ENCODE measurements at places on chromosomes 11 and 22.

GRCh38 chr11:108518581-108518980, 20.4 kb upstream of the POGLUT3 start:
- DNase-seq: no peak

DNA sequence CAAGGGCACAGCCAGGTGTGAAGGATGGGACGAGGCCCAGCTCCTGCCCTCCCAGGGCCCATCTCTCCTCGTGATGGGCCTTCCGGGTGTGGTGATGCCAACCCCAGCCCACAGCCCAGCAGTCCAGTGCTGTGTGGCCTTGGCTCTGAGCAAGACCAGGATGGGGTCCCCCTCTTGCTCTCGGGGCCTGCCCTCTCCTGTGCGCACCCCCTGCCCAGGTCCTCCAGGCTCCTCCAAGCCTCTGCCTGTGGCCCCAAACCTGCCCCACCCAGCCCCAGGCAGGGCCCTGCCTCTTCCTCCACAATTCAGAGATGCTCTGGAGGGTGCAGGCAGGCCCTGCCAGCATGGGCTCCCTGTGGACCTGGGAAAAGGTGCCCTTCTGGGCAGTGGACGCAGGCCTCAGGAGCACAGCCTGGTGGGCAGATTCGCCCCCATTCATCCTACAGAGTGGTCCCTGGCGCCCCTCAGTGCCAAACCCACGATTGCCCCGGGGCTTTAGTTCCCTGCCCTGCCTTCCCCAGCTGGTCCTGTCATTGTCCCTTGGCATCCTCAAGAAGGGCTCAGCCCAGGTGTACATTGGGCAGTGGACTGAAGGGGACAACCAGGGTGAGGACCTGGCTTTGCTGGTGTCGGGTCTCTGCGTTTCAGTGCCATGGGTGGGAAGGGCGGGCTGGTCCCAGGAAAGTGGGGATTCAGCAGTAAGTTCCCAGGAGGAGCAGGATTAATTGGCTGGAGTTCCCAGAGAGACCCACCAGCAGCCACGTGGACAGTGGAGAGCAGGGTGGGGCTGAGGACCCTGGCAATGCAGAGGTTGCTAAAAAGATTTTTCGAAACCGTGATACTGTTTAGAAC, 19.8 kb downstream of the EIF1AD start:
- DNase-seq: no peak

DNA sequence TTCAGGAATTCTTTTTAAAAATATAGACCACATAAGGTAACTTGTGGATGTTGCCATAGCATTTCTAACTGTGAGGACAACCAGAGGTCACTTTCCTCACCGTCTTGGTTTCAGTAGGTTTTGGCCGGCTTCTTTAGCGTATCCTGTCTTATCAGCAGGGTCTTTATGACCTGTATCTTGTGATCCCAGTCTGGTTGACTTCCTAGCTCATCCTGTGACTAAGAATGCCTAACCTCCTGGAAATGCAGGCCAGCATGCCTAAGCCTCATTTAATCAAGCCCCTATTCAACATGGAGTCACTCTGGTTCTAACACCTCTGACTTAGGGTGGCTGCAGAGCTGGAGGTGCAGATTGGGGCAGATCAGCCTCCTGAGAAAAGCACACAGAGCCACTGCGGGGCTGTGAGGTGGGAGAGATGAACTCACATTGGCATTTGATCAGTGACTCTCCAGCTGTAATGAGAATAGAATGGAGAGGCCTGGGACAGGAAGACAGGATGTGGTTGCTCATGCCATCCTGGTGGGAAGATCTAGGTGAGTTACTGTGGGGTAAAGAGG, 41.1 kb upstream of the TOP3B start:
- DNase-seq: no peak

GRCh38 chr11:1538153-1538552, 33.9 kb downstream of the DUSP8 start:
- no peak for DNase-seq

DNA sequence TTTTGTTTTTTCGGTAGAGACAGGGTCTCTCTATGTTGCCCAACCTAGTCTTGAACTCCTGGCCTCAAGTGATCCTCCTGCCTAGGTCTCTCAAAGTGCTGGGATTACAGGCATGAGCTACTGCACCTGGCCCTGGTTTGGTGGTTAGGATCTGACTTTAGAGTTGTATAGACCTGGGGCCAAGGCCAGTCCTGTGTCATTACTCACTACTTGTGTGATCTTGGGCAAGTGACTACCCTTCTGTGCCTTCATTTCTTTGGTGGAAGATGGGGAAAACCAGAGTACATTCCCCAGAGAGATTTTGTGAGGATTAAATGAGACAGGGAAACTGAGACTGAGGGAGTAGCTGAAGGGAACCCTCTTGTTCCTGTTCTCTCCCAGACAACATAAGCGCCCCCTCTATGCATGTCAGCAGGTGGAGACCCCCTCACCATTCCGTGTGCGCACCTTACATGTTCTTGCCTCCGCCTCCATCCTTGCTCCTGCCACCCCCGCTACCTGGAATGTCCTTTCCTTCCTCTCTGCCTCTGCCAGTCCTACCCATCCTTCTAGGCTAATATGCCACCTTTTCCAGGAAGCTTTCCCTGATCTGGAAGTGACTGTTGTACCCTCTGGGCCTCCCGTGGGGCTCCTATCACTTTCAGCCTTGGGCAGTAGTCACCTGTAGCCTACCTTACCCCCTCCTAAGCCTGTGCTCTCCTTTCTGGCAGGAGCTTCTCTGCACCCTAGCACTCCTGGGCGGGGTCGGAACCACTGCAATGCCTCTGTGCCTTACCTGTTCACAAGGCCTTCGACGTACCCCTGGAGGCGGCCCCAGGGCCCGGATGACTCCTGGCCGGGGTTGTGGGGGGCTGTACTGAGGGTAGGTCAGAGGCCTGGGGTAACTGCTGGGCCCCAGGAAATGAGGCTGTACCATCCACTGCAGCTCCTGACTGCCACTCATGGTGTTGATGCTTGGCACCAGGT, 3.9 kb downstream of the FOSL1 start:
- no peak for DNase-seq

GRCh38 chr11:17397311-17398002, 9.0 kb upstream of the KCNJ11 start:
- DNase-seq: no peak

DNA sequence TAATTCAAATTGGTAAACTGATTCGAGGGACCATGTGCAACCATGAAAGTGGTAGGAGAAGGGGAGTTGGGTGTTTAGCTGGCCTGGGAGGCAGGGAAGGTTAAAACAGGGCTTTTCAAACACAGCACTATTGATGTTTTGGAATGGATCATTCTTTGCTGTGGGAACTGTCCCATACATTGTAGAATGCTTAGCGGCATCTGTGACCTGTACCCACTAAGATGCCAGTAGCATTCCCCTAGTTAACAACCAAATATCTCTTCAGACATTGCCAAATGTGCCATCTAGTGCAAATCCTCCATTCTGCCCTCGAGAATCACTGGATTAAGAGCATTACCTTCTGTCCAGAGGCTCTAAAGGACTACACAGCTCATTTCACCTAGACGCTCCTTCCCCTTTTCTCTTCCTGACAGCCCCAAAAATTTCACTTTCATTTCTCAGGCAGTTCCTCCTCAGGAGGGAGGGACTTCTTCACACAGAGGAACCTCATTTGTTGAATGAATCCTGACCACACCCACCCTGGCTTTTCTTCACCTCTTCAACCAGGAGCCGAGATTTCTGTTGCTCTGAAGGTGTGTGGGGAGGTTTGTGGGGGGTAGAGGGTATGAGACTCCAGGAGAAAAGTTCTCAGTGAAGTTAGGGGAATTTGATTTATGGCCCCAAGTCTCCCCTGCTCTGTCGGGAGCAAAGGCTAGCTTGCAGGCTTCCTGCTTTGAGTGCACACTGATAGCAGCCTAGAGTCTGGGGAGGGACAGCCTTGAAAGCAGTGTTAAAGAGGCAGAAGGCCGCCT, at the start of gene TRIM34:
Gene TRIM34 (plus strand): TSS at position 513 of the 791 bp plus-strand sequence. CDS start 7,331 bp downstream, outside the sequence.
- no peak for DNase-seq

GRCh38 chr11:62505059-62505439, 41.6 kb downstream of the AHNAK start:
- DNase-seq: no peak

GRCh38 chr11:72871119-72871518, 56.9 kb downstream of the ATG16L2 start:
- DNase-seq: no peak

DNA sequence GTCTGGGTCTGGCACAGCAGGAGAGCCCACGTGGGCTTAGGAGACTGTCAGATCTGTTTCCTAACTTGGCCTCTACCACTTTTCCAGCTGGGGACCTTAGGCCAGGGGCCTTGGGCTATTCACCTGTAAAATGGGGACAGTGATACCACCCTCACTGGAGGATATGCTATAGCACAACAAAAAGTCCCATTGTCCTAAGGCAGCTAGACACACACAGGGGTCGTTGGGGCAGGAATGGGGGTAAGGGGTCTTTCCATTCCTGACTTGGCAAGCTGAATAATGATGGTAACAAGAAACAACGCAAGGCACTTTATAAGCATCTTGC, 2.6 kb upstream of the SH3BP1 start:
- no peak for DNase-seq

GRCh38 chr11:124415356-124415923, 9.2 kb downstream of the OR8B4 start:
- no peak for DNase-seq

GRCh38 chr11:32358729-32359128, 76.6 kb downstream of the WT1 start:
- DNase-seq: no peak

DNA sequence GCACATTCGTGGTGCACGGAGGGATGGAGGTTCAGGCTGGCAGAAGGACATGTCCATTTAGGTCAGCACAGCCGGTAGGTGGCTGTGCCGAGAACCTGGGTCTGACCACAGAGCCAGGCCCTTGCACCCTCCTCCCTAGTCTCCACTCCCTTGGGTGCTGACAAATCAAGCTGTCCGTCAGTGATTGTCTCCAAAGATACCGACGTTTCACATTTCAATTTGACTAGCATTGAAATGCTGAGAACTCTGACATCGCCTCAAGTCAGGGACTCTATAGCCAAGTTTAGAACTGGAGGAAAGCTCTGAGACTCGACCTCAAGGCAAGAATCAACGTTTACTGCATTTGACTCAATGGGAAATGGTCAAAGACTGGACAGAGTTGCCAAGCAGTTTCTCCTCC, 1321.1 kb downstream of the TBC1D22A start:
- DNase-seq: no peak

DNA sequence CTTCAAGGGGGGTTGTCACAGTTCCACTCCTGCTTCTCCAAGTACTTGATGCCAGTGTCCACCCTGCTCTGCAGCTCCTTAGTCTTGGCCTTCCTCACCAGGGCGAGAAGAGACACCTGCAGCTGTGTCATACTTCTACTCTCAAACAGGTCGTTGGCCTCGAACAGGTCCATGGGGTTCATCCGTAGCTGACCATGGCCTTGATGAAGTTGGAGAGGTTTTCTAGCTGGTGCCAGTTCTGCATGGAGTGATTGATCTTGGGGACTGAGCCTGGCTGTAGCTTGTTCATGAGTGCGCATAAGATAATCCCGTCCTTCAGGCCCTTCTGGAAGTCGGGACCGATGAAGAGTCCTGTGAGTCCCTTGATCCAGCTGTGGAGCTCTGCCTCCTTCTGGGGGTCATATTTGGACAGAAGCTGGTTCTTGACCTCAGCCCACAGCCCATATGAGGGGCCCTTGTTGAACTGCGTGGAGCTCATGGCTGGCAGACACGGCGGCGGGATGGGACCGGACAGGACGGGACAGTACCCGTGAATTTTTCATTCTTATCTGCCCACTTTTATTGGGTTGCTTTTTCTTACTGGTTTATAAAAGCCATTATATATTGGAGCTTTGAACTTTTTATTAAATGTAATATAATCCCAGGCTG, 33.4 kb upstream of the HORMAD2 start:
- DNase-seq: no peak

DNA sequence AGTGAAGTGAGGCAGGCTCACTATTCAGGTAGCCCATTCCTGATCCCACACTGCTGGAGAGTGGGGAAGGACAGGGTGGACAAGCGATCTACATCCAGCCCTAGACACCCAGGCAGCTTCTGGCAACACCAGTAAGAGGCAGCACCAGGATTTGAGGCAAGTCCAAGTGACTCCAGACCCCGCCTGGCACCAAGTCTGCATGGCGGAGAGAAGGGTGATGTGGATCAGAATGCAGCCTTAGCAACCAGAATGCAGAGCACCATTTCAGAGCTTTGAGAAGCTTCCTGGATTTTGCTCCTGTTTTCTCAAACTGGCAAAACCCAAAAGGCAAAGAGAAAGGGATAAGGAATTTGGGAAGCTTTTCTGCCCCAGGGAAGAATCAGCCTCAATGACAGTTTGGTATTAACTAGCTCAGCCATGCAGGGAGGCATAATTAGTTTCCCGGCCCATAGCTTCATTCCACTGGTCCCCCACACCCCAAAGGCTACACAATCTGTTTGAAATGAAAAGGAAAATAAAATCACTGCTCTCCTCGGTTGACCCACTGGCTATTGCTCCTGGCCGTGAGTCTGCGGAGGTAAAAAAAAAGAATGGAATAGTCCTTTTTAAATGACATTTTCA, 17.3 kb downstream of the GALNT18 start:
- no peak for DNase-seq

- no peak for DNase-seq
These were observed 17.0 kb downstream of the PTPRJ start for GRCh38 chr11:47997063-47998053.

DNA sequence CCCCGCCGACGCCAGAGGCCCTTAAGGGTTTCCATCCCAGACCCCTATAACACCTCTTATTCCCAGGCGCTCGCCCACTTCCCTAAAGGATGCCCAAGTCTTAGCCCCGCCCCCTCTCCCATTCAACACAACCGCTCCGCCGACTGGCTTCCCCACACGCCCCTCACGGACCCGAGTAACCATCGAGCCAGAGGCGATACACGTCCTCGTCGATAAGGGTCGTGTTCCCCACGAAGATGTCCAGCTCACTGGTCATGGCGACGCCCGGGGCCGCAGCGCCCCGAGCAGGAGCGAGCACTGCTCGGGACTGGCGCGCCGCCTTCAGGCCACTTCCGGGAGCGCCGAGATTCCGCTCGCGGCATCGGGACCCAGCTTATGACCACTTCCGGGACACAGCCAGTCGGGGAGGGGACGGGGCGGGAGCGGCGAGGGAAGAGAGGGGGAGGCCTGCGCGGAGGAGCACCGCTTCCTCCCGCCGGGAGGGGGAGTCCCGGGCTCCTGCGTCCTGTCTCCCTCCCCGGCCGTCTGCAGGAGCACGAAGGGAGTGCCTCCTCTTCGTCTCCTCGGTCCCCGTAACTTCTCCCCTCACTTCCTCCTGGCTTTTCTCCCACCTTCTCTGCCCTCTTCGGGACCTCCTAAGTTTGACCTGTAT, at the start of gene FIBP:
Gene FIBP (minus strand): TSS at position 309 of the 652 bp plus-strand sequence. CDS start 53 bp downstream, at position 256.
- peak; percentile 73 for DNase-seq

- no peak for DNase-seq
These were observed 597 bp upstream of the PLXNB2 start for GRCh38 chr22:50307890-50308596.

- DNase-seq: no peak
These were observed 22.8 kb downstream of the PICALM start for GRCh38 chr11:86046116-86046515.
